ENCODE measurements at places on chromosomes 13 and 19. TPM values are rescaled to one million over a fixed set of nuclear protein-coding genes. Genes with fewer than 3 reads are reported as not detected.

PSG11 gene
- not detected for total RNA-seq

DNA sequence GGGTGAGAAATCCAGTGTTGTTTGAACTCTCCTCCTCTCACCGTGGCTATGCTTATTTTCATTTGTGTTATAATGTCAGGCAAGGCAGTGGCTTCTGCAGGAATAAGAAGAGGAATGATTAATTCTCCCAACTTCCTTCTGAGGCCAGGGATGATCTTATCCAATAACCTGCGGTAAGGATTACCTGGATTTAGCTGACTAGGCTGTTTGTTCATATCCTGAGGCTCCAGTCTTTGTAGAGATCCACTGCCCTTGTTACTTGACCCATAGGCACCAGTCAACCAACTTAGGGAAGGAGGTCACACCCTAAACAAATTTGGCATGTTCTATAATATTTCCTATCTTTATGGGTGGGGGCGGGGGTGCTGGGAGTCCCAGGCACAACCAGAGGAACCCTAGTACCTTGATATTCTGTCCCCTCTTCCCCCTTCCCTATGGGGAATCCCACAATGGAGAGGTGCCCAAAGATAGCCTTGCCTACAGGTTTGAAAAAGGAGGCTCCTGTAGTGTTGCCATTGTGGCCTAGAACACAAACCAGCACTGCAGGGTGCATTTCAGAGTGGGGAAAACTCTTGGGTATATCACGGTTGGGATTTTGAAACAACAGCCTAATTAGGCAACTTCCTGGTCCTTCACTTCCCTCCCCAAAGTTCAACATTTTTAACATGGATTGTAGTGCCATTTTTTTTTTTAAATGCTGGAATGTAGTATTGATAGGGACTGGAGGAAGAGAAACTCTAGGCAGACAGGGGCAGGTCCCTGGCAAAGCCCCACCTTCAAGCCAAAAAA, 977.5 kb upstream of the SPRY2 start:
- DNase-seq = no peak

- DNase-seq = peak; percentile 79
Measured at GRCh38 chr19:2332341-2333026, 4.0 kb downstream of the SPPL2B start.

DNA sequence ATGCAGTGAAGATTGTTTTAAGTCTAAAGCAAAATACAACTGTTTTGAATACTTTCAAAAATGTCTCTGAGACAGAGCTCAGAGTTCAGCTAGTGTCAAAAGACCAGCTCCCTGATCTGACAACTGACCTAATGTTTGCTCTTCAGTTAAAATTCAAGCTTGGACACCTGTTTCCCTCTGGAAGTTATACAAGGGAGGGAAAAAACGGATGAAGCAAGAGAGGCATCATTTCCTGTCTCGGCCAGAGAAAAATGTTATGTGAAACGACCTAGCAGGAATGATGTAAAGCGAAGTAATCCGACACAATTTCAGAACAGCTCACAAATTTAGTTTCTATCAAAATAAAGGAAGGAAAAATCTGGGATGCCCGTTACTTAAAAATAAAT, 59.4 kb downstream of the ZAR1L start:
- no peak for DNase-seq

DNA sequence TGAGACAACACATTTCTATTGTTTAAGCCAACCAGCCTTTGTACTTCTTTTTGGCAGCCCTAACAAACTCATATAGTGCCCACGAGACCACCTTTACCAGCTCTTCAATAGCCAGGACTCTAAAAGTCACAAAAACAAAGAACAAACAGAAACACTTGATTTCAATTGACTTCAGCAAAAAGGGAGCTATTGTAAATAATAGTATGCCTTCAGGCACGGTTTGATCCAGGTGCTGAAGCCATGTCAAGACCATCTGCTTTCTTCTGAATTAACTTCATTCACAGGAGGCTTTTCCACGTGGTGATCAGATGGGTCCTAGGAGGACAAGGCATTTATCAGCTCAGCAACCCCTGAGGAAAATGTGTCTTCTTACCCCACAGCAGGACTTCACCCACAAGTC, 53.8 kb downstream of the TINCR start:
- no peak for DNase-seq

DNA sequence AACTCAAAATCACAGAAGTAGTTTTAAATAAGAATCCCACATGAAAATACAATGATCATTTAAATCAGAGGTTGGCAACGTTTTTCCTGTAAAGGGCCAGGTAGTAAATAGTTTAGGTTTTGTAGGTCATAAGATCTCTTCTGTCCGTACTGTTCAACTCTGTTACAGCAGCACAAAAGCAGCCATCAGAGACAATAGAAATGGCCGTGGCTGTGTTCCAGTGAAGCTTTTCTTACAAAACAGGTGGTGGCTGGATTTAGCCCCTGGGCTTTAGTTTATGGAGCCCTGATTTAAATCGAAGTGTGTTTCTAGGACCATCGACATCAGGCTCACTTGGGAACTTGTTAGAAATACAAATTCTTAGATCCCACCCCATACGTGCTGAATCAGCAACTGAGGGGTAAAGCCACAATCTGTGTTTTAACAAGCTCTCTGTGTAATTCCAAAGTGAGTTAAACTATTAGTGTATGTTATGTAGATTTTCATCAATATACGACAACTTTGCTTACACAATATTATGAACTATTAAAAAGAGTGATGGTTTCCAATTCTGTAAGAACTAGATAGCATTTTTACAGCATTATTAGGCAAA, 54.8 kb upstream of the MIR17HG start:
- no peak for DNase-seq

DNA sequence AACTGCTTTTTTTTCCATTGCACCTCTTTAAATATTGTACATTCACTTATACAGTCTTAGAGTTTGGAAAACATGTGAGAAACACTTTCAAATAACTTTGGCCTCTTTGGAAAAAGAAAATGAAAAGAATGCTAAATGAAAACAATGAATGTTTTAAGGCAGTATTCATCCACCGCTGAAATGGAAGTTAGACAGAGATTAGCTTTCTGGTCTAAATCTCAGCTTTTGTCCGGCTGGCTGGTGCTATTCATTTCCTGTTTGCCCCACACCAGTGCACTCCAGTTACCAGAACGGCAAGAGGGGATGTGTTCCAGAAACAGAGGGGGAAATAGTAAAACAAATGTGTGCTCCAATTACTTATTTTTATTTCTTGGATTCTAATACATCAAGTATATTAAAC, 1201.3 kb downstream of the EFNB2 start:
- no peak for DNase-seq

All from glutamatergic neuron (in vitro differentiated cells).